NCI-H2171 treated with DMSO at 0.1 percent for 48 hours (cell line): ENCODE measurements at places on chromosomes 6 and 20.
A peak's percentile ranks its signal among the peaks of the same experiment; 100 is the strongest.

- no peak for DNase-seq
Observed at GRCh38 chr6:143126574-143126941, 65.9 kb downstream of the AIG1 start.

DNA sequence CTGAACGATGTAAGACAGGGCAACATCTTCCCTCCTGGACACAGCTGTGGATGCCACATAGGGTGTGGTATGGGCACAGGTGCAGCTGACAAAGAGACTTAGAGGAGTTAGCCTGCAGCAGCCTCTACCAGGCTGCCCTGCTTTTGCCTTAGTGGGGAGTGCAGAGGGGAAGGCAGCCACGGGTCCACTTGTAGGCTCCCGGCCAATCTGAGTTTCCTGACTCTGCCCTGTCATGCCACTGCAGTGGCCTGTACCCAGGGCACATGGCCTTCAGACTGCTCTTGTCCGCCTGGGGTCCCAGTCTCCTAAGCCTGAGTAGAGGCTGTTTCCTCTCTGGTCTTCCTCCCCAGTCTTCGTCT is 17.1 kb upstream of the CST9L start:
- no peak for DNase-seq

GRCh38 chr6:107080036-107080435 is 35.3 kb downstream of the BEND3 start:
- DNase-seq: peak; percentile 2

GRCh38 chr6:87419266-87419665 is 11.5 kb downstream of the CFAP206 start:
- DNase-seq: no peak

DNA sequence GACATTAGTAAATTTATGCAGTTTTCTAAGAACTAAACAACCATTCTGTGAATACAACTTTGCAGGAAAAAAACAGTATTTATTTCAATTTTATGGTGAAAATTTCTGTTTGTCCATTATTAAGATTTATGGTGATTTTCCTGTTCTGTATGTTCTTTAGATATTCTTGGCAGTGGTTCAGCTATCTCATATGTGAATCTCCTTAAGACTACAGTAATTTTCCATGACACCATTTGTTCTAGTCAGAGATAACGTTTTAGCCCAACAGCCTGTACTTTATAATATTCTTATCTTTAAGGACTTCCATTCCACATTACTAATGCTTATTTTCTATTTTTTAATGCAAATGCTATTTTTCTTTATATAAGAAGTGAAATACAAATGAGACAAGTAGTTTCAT is 504.0 kb downstream of the RFPL4B start:
- DNase-seq: peak; percentile 1

DNA sequence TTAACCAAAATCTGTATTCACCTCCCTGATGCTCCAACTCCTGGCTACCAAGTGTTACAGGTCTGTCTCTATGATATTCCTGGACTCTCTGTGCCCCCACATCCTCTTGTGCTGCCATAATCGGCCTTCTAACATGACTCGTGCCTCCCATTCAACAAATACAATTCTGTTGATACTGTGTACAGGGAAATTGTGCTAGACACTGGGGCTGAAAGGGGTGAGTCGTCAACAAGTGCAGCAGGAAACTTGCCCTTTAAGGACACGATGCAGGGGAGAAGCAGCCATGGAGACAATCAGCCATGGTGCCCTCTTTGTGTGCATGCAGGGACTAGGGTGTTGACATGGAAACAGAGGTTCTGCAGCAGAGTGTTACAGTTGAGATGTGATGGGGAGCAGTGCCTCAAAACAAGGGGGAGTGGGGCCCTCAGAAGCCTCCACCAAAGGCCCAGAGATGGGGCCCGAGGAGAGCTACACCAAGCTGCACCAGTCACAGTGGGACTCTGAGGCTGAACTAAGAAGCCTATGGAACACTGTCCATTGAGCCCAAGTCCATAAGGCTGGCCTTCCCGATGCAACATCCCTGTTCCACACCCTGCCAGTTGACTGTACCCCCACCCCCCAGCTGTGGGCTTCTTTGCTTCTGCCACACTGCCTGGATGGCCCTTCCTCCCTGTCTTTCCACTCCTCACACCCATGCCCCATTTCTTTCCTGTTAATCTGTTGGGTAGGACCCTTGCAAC is 3.1 kb downstream of the PCED1A start:
- DNase-seq: no peak

- peak; percentile 7 for DNase-seq
Observed at GRCh38 chr6:54050750-54051149, 60.5 kb upstream of the MLIP start.

DNA sequence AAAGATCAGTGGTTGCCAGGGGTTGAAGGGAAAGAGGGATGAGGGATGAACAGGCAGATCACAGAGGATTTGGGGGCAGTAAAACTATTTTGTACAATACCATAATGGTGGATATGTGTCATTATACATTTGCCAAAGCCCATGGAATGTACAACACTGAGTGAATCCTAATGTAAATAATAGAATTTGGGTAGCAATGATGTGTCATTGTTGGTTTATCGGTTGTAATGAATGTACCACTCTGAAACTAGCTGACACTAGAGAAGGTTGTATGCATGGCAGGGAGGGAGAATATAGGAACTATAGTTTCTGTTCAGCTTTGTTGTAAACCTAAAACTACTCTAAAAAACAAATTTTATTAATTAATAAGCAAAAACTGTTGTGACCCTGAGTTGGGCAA is 17.8 kb upstream of the ASF1A start:
- no peak for DNase-seq

GRCh38 chr6:169981969-169982368 is 230.5 kb downstream of the ERMARD start:
- no peak for DNase-seq
